ENCODE measurements at places on chromosomes 3 and 15.

GRCh38 chr3:100525753-100526612 is 33.6 kb downstream of the TMEM45A start:
- DNase-seq, result no peak

DNA sequence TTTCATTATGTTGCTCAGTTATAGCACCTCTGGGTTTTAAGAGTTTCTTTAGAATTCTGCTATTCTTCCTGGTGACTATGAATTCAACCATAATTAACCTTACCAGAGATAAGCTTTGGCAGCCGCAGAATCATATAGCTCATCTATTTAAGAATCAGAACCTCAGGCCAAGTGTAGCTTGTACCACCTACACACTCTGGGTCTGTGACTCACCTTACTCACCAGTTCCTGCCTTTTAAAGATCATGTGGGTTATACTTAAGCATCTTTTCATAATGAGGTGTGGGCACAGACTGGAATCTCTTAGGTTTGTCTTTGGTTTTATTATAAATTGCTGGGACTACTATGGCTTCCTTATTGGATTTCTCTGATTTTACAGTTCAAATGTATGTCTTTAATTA is 21.9 kb downstream of the CDV3 start:
- DNase-seq, result no peak

GRCh38 chr3:52325686-52326085 is 9.6 kb downstream of the DNAH1 start:
- no peak for DNase-seq

DNA sequence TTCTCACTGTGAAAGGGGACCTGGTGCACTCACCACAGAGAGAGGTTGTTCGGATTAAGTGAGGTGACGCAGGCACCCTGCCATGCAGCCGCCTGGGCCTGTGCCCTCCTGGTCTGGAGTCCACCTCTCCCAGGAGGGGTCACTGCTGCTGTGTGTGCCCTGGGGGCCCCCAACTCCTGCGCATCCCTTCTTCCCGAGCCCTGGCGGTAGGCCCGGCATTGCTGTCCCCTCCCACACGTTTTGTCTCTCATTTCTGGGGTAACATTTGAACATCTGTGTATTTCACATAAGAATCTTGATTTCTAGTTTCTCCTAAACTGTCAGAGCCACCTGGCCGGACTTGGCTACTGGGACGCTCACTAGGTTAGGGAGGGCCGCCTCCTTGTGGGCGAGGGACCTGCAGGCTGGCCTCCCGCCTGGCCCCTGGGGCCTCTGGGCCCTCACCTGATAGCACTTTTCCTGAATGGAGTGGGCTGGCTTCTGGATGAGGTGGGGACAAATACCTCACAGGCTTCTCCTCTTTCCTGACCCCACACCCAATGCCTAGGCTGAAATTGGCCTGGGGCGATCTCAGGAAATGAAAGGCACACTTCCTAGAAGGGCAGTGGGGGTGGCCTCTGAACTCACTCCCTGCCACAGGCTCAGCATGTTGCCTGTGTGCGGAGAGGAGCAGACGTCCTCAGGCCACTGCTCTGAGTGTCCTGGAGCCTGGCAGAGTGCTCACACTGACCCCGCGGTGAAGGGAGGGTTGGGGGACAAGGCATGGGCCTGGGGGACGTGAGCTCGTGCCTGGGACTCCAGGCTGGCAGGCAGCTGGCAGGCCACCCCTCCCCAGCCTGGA is 104.2 kb upstream of the PRR23E start:
- DNase-seq, result no peak

DNA sequence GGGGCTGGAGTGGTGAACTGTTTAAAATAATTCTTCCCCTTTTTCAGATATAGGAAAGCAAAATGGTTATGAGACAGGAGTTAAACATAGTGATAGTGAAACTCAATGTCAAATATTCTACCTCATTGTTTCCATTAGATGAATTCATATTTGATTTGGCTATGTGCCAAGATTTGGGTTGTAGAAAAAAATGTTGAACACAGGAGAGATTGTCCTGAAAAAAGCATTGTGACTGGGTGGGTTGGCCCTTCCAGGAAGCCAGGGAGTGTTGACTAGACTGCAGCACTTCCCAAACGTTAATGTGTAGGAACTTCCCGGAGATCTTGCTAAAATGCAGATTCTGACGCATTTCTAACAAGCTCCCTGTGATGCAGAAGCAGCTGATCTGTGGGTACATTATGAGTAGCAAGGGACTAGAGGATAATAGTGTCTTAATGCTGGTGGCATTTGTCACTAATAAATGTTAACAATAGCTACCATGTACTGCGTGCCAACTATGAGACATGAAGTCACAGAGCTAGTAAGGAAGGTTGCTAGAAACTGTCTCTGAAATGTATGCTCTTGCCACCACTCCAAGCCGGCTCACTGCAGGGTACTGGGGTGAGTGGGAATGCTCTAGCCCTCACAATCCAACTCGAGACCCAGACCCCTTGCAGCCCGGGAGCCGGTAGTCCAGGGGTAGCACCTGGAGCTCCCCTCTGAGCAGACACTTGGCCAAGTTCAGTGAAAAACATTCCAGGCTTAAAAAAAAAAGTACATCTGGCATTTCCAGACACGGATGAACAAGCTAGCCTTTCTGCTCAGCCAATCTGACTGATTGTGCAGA is 120.6 kb downstream of the CD47 start:
- no peak for DNase-seq

DNA sequence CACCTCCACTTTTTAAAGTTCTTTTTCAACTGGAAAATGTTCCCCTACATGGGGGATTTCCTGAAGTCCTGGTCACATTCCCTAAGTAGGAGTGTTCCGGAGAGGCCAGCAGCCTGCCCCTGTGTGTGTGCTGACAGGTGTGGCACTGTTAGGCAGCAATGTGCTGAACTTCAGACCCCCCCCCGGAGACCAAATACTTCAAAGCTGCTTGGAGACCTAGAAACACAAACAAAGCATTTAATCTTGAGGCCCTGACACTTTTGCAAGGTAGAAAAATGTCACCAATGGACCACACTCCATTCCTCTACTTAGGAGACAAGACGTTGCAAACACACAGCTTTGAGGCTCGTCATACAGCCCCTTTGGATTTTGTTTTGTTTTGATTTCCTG is 259.6 kb upstream of the CTNNB1 start:
- no peak for DNase-seq

DNA sequence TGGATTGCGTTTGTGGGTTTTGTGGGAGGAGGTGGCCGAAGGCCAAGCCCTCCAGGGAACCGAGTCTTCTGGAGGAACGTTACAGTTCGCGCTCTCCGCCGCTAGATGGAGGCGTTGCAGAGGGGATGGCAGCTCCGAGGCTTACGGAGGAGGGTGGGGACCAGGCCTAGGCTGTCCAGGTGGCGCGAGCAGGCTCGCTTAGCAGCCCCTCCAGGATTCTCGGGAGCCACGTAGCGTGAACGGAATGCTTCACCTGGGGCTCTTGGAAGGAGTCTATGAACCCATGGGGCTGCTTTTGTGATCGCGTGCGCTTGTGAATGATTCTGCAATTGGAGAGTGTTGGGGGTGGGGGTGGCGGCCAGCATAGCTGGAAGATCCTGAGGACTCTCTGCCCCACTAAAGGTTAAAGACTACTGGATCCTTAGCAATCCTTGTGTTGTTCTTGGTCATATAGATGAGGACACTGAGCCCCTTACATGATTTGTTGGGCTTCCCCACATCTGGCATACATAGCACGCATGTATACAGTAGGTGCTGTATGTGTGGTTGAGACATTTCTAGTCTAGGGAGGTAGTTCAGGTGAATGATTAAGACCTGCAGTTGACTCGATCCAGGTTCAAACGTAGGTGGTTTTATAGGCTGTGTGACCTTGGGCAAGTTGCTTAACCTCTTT is 25.7 kb downstream of the FAM3D start:
- DNase-seq, result no peak

DNA sequence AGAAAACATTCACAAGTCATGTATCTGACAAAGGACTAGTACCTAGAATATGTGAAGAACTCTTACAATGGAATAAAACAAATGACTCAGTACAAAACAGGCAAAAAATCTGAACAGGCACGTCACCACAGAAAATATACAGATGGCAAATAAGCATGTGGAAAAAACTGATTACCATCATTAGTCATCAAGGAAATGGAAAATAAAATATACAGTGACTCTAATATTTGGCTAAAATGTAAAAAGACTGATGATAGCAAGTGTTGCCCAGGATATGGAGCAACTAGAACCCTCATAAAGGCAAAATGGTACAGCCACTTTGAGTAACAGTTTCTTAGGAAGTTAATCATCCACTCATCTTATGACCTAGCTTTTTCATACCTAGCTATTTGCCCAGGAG is 95.8 kb upstream of the ABHD17C start:
- DNase-seq, result no peak

DNA sequence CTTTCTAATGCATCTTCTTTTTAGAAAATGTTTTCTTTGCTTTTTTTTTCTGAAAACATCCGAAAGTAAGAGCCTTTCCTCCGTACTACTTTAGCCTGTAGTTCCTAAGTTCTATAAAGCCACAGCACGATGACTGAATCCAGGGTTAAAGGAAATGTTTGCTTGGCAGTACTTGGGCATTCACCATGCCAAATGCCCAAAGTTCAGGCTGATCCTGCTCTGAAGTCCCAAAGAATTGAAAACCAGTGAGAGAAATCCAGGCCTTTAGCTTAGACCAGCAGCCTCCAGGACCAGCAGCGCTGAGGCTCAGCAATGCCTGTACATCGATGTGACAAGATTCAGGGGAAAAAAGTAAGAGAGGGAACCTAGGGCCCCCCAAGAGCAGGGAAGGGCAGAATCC is 35.1 kb downstream of the CCK start:
- no peak for DNase-seq

DNA sequence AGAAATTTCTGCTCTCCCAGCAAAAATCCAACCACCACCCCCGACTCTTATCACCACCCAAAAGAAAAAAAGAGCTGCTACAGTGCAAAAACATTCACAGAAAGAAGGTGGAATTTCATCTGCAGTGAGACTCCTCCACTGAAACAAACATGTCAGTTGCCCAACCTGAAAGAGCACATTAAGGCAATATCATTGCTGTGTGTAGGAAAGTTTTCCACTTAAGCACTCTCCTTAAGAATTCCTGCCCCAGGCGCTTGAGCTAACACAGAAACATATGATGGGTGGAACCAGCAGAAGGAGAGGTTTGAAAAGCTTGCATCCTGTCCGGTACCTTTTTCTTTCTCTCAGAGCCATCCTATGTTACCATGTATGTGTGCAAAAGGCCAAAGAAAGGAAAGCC is 200.8 kb upstream of the GADL1 start:
- no peak for DNase-seq

DNA sequence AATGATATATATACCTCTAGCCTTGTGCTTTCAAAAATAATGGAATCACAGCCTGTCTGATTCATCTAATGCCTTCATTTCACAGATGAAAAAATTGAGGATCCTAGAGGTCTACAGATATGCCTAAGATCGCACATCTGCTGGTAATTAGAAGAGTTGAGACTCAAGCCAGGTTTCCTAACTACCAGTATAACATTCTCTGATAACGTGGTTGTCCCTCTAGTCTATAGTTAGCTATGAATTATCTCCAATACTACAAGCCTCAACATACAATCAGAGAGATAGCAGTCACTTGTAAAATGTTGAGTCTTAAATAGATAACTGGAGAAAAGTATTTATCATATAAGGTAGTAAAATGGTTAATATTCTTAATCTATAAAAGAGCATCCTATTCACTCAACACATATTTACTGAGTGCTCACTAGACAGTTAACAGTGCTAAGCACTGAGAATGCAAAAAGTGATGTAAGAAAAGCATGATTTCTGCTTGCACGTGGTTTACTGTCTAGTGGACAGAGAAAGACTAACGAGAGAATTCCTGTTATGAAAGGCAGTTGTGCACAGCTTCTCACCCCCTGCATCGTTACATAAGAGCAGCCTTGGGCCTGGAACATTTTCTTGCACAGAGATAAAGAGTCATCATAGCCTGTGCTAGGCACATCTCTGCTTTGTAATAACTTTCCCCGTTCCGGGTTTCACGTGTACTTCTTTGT is 4.9 kb upstream of the ENTPD3 start:
- no peak for DNase-seq

DNA sequence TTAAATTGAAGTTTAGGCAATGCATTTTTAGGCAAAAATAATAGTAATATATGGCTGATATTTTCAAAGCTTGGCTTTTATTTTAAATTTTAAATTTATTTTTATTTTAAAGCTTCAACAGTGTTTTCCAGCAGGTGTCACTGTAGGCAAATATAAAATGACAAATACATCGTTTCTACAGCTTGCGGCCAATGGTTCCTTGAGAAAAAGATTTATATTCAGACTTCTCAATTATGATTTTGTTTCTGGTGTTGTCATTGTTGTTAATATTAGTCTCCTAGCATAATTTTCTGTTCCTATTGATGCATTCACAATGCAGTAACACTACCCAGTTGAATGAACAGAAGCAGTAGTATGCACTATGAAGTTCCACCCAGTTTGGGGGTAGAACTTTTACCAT is 220.7 kb upstream of the DNAJC19 start:
- DNase-seq, result no peak

DNA sequence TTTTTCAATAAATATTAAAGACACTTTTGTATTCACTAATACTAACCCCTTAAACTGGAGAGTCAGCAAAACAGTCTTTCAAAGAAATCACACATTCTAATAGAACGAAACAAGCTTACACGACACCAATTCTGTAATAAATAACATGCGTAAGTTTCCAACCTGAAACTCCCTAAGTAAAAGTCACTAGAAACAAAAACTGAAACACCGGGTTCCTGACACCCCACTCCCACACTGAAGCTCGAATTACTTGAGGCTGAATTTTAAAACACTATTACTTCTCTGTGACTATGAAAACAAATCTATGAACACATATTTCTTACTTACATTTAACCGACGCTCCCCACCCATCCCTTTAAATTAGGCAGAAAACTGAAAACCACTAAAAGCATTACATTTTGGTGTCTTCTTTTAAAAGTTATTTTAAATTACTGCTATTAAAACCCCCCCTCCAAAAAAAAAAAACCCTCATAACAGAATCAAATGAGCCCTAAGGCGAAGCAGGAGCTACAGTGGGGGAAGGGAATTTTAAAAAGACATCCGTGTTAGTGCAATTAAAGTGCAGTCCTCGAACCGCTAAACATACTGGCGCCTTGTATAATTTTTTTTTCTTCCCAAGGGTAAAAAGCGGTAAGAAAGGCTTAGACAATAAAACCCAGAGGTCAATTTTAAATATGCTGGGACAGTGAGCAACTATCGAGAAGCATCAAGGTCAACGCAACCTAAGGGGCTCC is 878 bp downstream of the SPPL2A start:
- DNase-seq, result no peak

GRCh38 chr15:69288531-69289341 is 10.0 kb upstream of the PAQR5 start:
- no peak for DNase-seq

- DNase-seq, result no peak
Observed at GRCh38 chr3:9100513-9100894, 137.2 kb upstream of the RAD18 start.

- DNase-seq, result no peak
Observed at GRCh38 chr15:90497376-90497775, 32.3 kb upstream of the CRTC3 start.

DNA sequence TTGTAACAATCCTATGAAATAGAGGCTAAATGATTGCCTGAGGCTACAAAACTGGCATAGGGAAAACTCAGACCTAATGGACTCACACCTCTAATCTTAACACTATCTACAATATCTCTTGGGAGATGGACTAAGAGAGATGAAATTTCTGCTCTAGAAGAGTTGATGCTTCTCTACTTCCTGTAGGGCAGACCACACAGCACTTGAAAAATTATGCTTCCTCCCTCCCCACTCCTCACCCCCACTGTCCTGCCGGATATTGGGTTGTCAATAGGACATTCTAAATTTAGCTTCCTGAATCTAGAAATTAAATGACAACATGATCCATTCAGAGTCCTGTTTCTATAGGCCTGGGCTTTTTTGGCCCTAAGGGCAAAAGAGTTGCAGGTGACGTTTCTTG is 295.6 kb downstream of the GAP43 start:
- DNase-seq, result no peak
